Effector memory CD4-positive, alpha-beta T cell (primary cell): ENCODE measurements at places on chromosomes 1 and 21.

GRCh38 chr1:106676021-106676420 lies 380.5 kb upstream of the PRMT6 start:
- no peak for DNase-seq
- no peak overlapping the region for H3K4me3 ChIP-seq
- no peaks in the 10 kb centered on the region for H3K36me3 ChIP-seq

GRCh38 chr1:212918824-212919223 lies 31.5 kb upstream of the VASH2 start:
- H3K4me3 ChIP-seq: no peak overlapping the region
- no peaks in the 10 kb centered on the region for H3K36me3 ChIP-seq
- DNase-seq: no peak

GRCh38 chr1:97424209-97424608 lies 496.6 kb downstream of the DPYD start:
- no peaks in the 10 kb centered on the region for H3K4me1 ChIP-seq
- no peak overlapping the region for H3K4me3 ChIP-seq
- no peaks in the 10 kb centered on the region for H3K36me3 ChIP-seq

DNA sequence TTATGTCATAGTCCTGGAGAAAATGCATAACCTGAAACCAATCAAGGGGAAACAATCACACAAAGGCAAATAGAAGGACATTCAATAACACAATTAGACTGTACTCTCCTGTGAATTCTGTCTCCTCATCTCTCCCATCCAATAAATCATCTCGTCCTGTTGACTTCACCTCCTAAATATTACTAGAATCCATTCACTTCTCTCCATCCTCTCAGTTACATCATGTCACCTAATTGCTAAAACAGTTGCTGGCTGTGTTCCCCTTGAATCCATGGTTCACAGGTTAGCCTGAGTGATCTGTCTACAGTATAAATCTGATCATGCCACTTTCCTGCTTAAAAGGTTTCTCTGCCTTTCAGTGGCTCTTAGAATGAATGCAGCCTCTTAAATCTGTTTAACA lies 220.2 kb downstream of the TGFB2 start:
- no peaks in the 10 kb centered on the region for H3K27me3 ChIP-seq
- no peak for DNase-seq
- H3K27ac ChIP-seq: no peak overlapping the region
- no peaks in the 10 kb centered on the region for H3K4me1 ChIP-seq
- H3K36me3 ChIP-seq: no peaks in the 10 kb centered on the region
- H3K4me3 ChIP-seq: no peak overlapping the region

- H3K4me3 ChIP-seq: no peak overlapping the region
- H3K36me3 ChIP-seq: no peaks in the 10 kb centered on the region
- no peaks in the 10 kb centered on the region for H3K4me1 ChIP-seq
- DNase-seq: no peak
Measured at GRCh38 chr21:42370894-42371654, 4.7 kb upstream of the TFF1 start.

DNA sequence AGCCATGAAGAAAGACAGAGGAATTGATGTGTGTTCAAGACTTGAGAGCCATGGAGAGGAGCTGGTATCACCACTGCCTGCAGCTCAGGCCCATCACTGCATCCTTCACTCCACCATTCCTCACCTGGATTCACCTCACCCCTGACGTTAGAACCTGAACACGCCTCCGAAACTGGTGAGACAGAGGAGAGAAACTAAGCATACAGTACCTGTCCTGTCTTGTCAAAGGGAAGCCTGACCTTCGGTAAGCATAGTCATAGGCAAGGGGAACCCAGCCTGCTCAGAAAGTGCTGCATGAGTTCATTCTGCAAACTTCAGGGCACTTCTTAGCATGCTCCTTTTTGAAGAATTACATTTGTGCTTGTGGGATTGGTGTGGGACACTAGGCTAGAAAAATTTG lies 425.8 kb downstream of the DSCAM start:
- H3K36me3 ChIP-seq: no peaks in the 10 kb centered on the region
- no peak overlapping the region for H3K4me3 ChIP-seq
- no peak overlapping the region for H3K27ac ChIP-seq
- H3K4me1 ChIP-seq: no peaks in the 10 kb centered on the region
- no peaks in the 10 kb centered on the region for H3K27me3 ChIP-seq

GRCh38 chr1:181423301-181423918 lies 59.9 kb upstream of the CACNA1E start:
- DNase-seq: no peak

- H3K36me3 ChIP-seq: peaks cover 33% of the 10 kb centered on the region
- no peak overlapping the region for H3K27ac ChIP-seq
Measured at GRCh38 chr1:214326406-214326805, 45.4 kb downstream of the SMYD2 start.

DNA sequence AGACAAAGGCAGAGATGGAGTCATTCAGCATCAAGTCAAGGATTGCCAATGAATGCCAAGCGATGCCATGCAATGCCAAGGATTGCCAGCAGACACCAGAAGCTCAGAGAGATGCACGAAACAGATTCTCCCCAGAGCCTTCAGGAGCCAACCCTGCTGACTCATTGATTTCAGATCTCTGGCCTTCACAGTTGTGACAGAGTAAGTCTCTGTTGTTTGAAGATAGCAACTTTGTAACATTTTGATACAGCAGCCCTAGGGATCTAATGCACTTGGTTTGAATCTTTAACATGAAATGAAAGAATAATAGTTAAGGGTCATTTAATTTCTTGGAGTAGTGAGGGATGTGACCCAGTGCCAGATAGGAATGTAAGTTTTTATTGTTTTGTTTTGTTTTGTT lies 287.4 kb upstream of the RUNX1 start:
- no peaks in the 10 kb centered on the region for H3K27me3 ChIP-seq
- no peak overlapping the region for H3K27ac ChIP-seq
- no peak overlapping the region for H3K4me3 ChIP-seq
- no peaks in the 10 kb centered on the region for H3K4me1 ChIP-seq

GRCh38 chr1:53344921-53345838 lies 17.3 kb upstream of the LRP8 start:
- H3K4me1 ChIP-seq: no peaks in the 10 kb centered on the region
- no peak overlapping the region for H3K4me3 ChIP-seq
- H3K27me3 ChIP-seq: no peaks in the 10 kb centered on the region
- H3K36me3 ChIP-seq: no peaks in the 10 kb centered on the region
- DNase-seq: no peak
- H3K27ac ChIP-seq: no peak overlapping the region

DNA sequence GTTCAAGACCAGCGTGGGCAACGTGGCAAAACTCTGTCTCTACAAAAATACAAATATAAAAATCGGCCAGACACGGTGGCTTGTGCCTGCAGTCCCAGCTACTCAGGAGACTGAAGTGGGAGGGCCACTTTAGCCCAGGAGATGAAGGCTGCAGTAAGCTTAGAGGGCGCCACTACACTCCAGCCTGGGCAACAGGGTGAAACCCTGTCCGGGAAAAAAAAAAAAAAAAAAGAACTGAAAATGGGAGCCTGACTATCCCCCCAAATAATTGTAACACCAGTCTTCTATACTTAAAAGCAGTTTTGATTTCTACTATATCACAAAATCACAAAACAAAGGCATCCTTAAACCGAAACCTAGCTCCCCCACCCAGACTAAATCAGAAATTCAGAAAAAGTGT lies 60.3 kb downstream of the CDC42BPA start:
- DNase-seq: no peak
- H3K27me3 ChIP-seq: no peaks in the 10 kb centered on the region
- H3K4me1 ChIP-seq: no peaks in the 10 kb centered on the region
- no peak overlapping the region for H3K27ac ChIP-seq
- no peak overlapping the region for H3K4me3 ChIP-seq

DNA sequence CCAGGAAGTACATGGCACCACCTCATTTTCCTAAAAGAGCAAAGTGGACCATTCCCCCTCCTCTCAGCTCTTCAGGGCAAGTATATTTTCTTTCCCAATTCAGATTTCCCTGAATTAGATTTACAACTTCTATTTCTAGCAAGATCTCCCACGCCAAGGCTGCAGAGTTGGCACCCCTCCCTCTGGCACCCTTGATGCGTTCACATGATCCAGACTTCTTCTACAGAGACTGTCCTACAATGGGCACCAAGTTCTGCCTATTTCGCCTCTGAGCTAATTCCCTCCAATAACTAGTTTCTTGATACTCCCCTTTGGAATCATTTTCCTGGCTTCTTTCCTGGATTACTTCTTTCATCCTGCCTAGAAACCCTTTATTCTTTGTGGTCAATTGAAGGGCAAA lies 122.0 kb downstream of the CDC7 start:
- H3K4me1 ChIP-seq: no peaks in the 10 kb centered on the region
- H3K4me3 ChIP-seq: no peak overlapping the region
- DNase-seq: no peak
- no peaks in the 10 kb centered on the region for H3K27me3 ChIP-seq
- no peak overlapping the region for H3K27ac ChIP-seq
- H3K36me3 ChIP-seq: no peaks in the 10 kb centered on the region
